NCI-H2029 treated with DMSO at 0.1 percent for 48 hours (cell line): ENCODE measurements at places on chromosomes 4 and X.

DNA sequence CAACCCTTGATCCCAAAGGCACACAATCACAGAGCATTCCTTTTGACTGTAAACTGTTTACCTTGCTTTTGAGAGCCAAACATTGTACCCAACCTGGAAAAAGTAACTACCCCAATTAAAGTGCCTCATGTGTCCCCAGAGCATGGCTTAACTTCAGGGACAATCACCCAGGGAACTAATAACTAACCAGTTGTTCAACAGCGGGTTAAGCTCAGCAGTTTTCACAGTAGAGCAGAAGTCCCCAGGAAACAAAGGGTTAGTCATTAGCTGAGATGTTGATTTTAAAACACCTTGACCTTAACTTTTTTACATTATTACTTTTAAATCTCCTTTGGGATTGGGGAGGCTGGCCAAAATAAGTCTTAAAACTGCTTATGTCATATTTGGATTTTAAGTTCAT is 94.8 kb downstream of the RELL1 start:
- DNase-seq = no peak

DNA sequence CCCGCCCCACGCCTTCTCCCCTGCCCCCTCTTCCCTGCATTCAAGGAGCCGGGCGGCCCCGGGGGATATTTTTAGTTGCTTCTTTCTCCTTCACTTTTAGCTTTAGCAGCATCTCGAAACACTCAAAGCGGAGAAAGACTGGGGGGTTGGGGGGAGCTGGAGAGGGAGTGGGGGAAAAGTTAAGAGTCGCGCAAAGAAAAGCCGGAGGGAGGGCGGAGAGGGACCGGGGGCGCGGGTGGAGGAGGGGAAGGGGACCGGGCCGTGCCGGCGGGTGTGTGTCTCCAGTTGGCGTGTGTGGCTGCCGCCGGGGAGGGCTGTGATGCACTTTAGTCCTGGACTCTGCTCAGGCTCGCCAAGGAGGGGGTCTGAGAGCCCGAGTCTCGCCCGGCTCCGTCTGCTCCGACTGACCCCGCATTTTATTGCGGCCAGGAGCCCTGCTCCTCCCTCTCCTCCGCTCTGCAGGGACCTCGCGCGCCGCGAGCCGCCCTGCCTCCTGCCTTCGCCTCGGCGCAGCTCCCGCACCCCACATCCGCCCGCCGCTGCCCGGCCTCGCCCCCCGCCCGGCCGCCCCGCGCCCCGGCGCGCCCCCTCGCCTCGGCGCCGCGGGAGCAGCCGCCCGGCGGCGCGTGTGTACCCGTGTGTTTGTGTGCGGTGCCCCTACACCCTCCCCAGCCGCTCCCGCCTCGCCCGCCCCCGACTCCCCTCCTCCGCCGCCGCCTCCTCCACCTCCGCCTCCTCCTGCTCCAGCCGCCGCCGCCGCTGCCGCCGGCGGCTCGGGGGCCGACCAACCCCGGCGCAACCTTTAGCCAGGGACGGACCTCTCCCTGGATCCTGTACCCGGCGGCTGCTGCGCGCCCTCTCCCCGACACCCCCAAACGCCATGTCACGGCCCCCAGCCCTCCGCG is 1.4 kb downstream of the ZNF827 start:
- DNase-seq = no peak

GRCh38 chrX:56113785-56114436 is 118.2 kb upstream of the KLF8 start:
- no peak for DNase-seq

DNA sequence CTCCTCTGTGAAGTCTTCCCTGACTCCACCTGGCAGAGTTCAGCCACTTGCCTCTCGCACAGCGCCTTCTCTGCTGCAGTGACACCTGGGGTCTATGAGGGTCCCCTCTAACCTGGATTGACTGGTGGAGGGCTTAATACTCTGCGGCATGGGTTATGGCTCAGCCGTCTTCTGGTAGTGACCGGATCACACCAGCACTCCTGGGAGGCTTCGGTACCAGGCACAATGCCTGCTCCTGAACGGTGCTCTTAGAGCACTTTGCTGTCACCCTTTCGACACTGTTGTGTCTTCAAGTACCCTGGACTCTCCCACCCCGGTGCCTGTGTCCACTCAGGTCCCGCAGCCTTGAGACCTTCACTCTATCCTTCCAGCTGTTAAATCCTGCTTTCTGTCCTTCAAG is 50.0 kb downstream of the C4orf50 start:
- DNase-seq = no peak

DNA sequence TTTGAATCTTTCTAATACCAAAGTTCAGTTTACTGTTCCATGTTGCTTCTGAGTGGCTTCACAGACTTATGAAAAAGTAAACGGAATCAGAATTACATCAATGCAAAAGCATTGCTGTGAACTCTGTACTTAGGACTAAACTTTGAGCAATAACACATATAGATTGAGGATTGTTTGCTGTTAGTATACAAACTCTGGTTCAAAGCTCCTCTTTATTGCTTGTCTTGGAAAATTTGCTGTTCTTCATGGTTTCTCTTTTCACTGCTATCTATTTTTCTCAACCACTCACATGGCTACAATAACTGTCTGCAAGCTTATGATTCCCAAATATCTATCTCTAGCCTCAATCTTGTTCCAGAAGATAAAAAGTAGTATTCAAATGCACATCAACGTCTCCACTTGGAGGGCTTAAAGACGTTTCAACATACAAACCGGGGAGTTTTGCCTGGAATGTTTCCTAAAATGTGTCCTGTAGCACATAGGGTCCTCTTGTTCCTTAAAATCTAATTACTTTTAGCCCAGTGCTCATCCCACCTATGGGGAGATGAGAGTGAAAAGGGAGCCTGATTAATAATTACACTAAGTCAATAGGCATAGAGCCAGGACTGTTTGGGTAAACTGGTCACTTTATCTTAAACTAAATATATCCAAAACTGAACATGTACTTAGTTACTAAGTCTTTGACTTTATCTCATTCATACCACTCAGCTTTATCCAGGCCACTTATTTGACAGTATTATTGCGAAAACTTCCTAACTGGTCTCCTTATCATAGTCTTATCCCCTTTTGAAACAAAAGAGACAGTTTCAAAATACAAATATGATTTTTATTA is 3.6 kb upstream of the AFP start:
- no peak for DNase-seq

DNA sequence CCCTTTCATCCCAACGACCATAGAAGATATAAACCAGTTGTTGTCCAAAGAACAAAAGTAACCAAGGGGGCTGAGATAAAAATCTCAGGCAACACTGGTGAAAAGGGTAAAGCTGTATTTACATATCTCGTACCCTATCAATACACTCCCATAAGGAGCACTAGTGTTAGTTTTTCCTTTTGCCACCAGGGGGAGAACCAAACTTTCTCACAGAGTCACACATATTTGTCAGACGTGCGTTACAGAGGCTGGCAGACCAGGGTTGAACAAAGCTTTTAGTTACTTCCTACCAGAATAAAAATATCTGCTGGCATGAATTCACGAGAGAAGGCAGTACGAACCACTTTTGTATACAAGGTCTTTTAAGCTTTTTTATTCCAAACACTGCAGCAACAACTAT is 88.3 kb downstream of the AMELX start:
- DNase-seq = no peak

DNA sequence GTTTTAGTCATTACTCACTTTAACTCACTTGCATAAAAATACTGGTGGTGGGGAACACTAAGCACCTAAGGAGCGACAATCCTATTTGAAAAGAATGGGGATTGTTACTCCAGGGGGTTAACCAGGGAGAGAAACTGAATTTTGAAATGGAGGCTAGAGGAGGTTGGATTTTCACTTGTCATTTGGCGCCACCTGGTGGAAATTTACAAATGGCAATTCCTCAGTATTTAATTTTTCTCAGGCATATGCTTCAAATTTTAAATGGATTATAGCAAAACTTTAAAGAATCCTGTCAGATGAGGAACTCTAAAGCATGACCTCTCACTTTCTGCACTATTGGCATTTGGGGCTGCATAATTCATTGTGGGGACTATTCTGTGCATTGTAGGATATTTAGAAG is 2.7 kb upstream of the GEMIN8 start:
- DNase-seq = no peak

DNA sequence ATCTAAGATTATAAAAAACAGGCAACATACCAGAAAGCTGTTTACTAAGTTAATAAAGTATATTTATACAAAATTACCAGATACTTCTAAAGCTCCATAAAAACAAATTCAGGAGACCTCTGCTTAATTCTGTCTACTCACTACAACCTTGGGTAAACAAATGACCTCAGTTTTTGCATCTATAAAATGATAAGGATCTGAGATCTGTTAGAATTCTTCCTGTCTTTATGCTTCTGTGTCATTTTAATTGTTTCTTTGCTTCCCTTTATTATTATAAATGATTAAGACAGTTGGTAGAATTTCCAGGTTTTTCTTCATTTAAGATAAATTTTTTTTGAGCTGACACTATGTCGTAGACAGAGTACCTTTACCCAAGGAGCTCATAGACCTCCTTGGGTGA is 76.0 kb downstream of the ANK2 start:
- no peak for DNase-seq
